Body of pancreas (tissue), 4 donors: ENCODE measurements at places on chromosomes 4 and X. TPM values are rescaled to one million over a fixed set of nuclear protein-coding genes. Genes with fewer than 3 reads are reported as not detected.

- no peak for DNase-seq
Measured at GRCh38 chr4:74189331-74190043, 31.6 kb downstream of the MTHFD2L start.

- no peak for DNase-seq
Measured at GRCh38 chr4:600850-601515, 24.4 kb upstream of the PDE6B start.

DNA sequence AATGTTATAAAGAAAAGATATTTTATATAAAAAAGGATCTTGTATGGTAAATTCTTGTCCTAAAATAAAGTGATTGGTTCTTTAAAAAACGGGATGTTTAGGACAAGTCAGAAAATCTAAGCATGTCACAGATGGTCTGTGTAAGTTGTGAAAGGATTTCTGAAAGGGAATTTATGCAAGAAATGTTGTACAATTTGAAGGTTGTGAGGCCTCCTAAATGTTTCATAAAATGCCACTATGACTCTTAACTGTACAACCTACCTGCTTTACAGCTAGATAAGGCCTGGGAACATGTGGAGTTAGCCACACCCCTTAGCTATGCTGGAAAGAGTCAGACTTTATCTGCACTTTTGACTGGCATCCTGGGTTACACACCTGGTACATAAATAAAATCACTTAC, 951.5 kb upstream of the POU3F4 start:
- DNase-seq, result no peak

The TMPRSS11F gene
- total RNA-seq, result not detected

The KCNIP4 gene
- total RNA-seq, result not detected
